ENCODE measurements at places on chromosomes 2 and 18. TPM values are rescaled to one million over a fixed set of nuclear protein-coding genes. Genes with fewer than 3 reads are reported as not detected.

- H3K4me1 ChIP-seq: no peaks in the 10 kb centered on the region
- no peak overlapping the region for H3K4me3 ChIP-seq
Measured at GRCh38 chr2:210844016-210844415, 287.6 kb downstream of the CPS1 start.

- no peaks in the 10 kb centered on the region for H3K27me3 ChIP-seq
- H3K27ac ChIP-seq: no peak overlapping the region
- no peak for DNase-seq
- H3K36me3 ChIP-seq: no peaks in the 10 kb centered on the region
- H3K4me1 ChIP-seq: no peaks in the 10 kb centered on the region
Measured at GRCh38 chr2:33069894-33070651, 123.3 kb downstream of the LTBP1 start.

MAB21L4 gene
- not detected for total RNA-seq

GRCh38 chr2:127155947-127156346 is 49.0 kb upstream of the BIN1 start:
- no peak overlapping the region for H3K27ac ChIP-seq
- no peak overlapping the region for H3K4me3 ChIP-seq
- no peaks in the 10 kb centered on the region for H3K4me1 ChIP-seq
- no peaks in the 10 kb centered on the region for H3K36me3 ChIP-seq
- DNase-seq: no peak

- DNase-seq: no peak
- no peaks in the 10 kb centered on the region for H3K4me1 ChIP-seq
- H3K27ac ChIP-seq: peak overlapping the region; percentile 56
- no peaks in the 10 kb centered on the region for H3K27me3 ChIP-seq
- no peak overlapping the region for H3K4me3 ChIP-seq
Measured at GRCh38 chr2:215772634-215773563, 240.5 kb downstream of the MREG start.

DNAH7 gene
- total RNA-seq: 0.42 TPM

DNA sequence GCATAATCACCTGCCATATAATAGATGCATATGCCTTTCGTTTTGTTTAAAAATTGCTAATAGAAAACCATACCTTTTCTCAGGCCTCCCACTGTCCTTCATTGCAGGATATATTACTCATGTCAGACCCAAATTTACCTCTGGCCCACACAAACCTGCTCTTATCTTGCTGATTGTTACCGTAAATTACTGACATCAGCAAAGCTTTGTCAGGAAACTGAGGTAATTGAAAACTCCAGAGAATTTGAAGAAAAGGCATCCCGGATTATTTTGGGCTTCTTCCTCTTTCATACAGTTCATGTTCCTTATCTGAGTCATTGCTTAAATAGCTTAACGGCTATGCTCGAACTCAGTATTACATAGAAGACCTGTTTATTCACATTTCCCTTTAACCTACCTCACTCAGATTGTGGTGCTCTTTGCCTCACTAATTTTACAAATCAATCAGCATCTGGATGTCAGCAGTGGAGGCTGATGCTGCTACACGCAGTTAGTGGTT is 145.7 kb downstream of the ZEB2 start:
- no peak overlapping the region for H3K27ac ChIP-seq
- DNase-seq: no peak
- H3K4me1 ChIP-seq: peaks cover 6% of the 10 kb centered on the region
- no peaks in the 10 kb centered on the region for H3K27me3 ChIP-seq
- no peak overlapping the region for H3K4me3 ChIP-seq

PJVK gene
- total RNA-seq: 0.48 TPM

GRCh38 chr2:239025096-239025801 is 177.4 kb downstream of the TWIST2 start:
- H3K36me3 ChIP-seq: no peaks in the 10 kb centered on the region
- no peak overlapping the region for H3K27ac ChIP-seq
- no peak overlapping the region for H3K4me3 ChIP-seq
- H3K27me3 ChIP-seq: no peaks in the 10 kb centered on the region
